ENCODE measurements at places on chromosomes 4 and X. TPM values are rescaled to one million over a fixed set of nuclear protein-coding genes. Genes with fewer than 3 reads are reported as not detected.

PNMA6A gene
- 10.0 TPM for total RNA-seq

HSFX4 gene
- not detected for total RNA-seq

OPRPN gene
- not detected for total RNA-seq

DMP1 gene
- total RNA-seq, result 0.31 TPM

GATA1 gene
- 0.16 TPM for total RNA-seq

MID1IP1 gene
- 89.1 TPM for total RNA-seq

Data from motor neuron (in vitro differentiated cells).